NCI-H1092 treated with DMSO at 0.1 percent for 48 hours (cell line): ENCODE measurements at places on chromosomes 5 and 9.

DNA sequence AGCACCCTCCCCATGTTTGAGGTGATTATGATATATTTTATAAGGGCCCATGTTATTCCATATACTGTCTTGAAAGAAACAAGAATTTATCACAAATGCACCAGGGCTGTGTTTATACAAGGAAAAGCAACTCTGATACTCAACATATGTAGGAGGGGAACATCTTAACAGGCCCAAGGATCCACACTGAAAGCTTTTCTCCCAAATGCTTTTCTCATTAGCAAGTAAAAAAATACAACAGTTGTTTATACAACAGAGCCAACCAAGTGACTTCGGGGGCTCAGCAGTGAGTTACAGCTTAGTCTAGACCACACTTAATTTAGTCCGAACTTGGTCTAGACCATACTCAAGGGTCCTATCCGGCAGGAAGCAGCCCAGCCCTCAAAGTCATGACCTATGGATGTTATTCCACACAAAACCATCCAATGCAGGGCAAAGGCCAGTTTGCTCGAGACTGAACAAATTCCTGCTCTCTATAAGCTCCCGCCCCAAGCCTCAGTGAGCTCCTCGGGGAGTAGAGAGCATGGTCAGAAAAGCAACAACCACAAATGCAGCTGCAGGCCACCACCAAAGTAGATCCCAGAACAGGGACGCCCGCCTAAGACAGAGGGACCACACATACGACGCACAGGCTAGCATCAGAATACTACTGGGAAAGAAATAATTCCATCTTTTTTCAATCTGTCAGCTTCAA is 6.8 kb downstream of the GZMK start:
- DNase-seq, result no peak

GRCh38 chr9:128714586-128715435 is 9.1 kb downstream of the ZDHHC12 start:
- DNase-seq, result no peak

DNA sequence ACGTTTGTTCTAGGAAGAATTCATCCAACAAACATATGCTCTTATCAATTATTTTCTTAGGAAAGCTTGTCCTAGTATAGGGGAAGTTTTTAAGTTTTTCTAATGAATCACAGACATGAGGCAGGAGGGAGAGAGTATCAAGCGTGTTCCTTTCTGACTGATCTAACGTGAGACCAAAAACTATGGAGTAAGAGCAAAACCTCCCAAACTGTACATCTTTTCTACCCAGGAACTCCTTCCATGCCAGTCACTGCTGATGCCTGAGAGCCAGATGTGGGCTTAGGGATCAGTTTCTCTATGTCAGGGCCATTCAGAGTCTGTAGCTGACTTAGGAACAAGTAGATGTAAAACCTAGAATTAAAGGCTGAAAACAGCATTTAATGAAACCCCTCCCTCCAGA is 51.7 kb upstream of the NFIB start:
- DNase-seq, result no peak

DNA sequence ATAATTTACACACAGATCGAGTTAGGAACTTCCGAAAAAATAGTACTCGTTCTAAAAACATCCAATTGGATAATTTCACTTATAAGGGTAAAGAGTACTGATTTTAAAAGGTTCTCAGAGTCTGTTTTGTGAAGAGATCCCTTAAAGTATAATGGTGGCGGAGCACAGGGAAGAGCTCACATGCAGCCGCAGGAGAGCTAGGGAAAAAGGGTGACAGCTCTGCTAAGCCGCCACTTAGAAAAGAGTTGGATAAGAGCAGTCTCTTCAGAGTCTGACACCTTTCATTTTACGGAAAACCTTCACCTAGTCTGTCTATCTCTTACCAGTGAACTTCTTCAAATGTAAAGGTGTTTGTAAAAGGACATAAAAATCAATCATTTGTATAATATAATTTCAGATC is 149.9 kb downstream of the COMMD10 start:
- DNase-seq, result no peak

DNA sequence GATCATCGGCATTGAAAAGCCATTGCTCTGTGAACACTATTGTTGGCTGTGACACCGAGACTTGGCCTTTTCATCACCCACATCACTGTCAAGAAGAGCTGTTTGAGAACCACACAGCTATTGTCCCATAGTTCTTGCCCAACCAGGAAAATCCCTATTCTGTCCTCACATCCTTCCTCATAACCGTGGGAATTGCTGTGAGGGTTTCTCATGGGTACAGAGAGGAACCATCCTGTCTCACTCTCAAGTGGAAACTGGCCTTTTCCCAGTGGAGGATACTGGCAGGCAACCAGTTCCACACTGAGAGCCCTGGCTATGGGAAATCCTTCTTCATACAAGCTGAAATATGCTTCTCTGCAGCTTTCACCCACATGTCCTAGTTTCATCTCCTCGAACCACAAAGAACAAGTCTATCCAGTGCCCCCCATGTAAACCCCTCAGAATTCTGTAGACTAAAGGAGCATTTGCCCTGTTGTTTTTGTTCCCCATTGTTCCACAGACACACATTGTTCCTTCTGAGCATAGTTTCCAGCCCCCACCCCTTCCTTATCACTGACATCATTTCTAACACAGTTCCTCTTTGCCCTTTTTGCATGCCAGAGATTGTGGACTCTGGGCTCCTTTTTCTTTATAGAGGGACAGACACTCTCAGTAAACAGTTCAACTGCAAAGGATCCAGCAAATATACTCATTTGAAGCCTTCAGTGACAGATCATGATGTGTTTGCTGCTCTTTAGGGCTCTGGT is 57.8 kb upstream of the C5orf46 start:
- no peak for DNase-seq

DNA sequence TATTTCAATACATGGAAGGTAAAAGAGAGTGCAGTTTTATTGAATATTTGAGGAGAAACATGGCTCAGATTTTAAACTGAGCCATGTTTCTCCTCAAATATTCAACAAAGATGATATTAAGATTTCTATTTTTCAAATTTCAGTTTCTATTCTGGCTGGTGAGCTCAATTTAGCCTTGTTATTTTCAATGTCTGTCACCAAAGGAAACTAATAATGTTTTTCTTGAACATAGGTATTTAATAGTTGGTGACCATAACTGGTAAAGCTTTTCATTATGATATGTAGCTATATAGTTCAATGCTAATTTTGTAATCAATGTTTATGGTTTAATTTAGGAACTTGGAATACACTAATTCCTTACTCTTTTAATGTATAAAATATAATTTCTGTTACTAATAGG is 177.4 kb downstream of the FER start:
- DNase-seq, result no peak
